ENCODE measurements at places on chromosomes 2 and 18. TPM values are rescaled to one million over a fixed set of nuclear protein-coding genes. Genes with fewer than 3 reads are reported as not detected.

Gene IL1F10
- total RNA-seq = not detected

GRCh38 chr2:86027196-86027921 lies 78.3 kb downstream of the POLR1A start:
- no peak for DNase-seq

Gene TP53I3
- 10.2 TPM for total RNA-seq

- DNase-seq = no peak
These were observed 26.0 kb upstream of the IL37 start for GRCh38 chr2:112884869-112885505.
